Aorta (tissue), 5 donors: ENCODE measurements at places on chromosomes 1 and 21. TPM values are rescaled to one million over a fixed set of nuclear protein-coding genes. Genes with fewer than 3 reads are reported as not detected.
A peak's percentile ranks its signal among the peaks of the same experiment; 100 is the strongest.

- no peaks in the 10 kb centered on the region for H3K36me3 ChIP-seq
- DNase-seq, result no peak
- no peak overlapping the region for H3K27ac ChIP-seq
- no peaks in the 10 kb centered on the region for H3K27me3 ChIP-seq
- peaks cover 2% of the 10 kb centered on the region for H3K4me1 ChIP-seq
- no peak overlapping the region for H3K4me3 ChIP-seq
Observed at GRCh38 chr1:72007312-72007711, 275.0 kb downstream of the NEGR1 start.

GRCh38 chr1:210301615-210302000 lies 27.1 kb upstream of the HHAT start:
- H3K27me3 ChIP-seq, result no peaks in the 10 kb centered on the region
- H3K4me1 ChIP-seq, result no peaks in the 10 kb centered on the region
- DNase-seq, result no peak
- no peak overlapping the region for H3K4me3 ChIP-seq
- no peaks in the 10 kb centered on the region for H3K36me3 ChIP-seq

- DNase-seq, result no peak
- peak overlapping the region; percentile 99 for H3K27ac ChIP-seq
- no peaks in the 10 kb centered on the region for H3K27me3 ChIP-seq
- peaks cover 22% of the 10 kb centered on the region for H3K4me1 ChIP-seq
- H3K4me3 ChIP-seq, result no peak overlapping the region
Observed at GRCh38 chr1:234532503-234532922, 53.5 kb upstream of the TARBP1 start.

GRCh38 chr1:16156848-16157495 lies 1.1 kb upstream of the EPHA2 start:
- no peak overlapping the region for H3K27ac ChIP-seq
- H3K36me3 ChIP-seq, result no peaks in the 10 kb centered on the region
- H3K4me3 ChIP-seq, result no peak overlapping the region
- no peak for DNase-seq

GRCh38 chr1:12654004-12654567 lies 10.2 kb downstream of the AADACL4 start:
- no peaks in the 10 kb centered on the region for H3K36me3 ChIP-seq
- H3K4me1 ChIP-seq, result no peaks in the 10 kb centered on the region
- no peak overlapping the region for H3K4me3 ChIP-seq
- H3K27ac ChIP-seq, result no peak overlapping the region
- H3K27me3 ChIP-seq, result no peaks in the 10 kb centered on the region
- DNase-seq, result no peak

DNA sequence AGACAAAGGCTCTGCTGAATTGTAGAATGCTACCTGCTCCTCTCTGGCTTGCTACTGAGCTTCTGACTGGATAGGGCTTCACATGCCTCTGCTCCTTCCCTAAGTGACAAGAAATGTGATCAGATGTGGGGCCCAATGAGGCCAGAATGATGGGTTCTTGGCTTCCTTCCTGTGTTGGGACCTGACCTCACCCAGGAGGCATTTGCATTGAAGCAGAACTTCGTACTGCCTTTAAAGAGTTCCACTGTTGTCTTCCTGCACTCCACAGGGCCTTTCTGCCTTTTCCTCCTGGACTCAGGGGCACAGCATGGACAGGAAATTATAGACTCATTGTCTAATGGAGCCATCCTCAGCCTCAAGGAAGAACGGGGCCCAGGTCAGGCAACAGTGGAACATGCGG lies 14.3 kb downstream of the ZNF670 start:
- no peak for DNase-seq
- H3K27me3 ChIP-seq, result no peaks in the 10 kb centered on the region
- H3K4me3 ChIP-seq, result no peak overlapping the region
- H3K27ac ChIP-seq, result no peak overlapping the region

- H3K36me3 ChIP-seq, result no peaks in the 10 kb centered on the region
- no peaks in the 10 kb centered on the region for H3K4me1 ChIP-seq
- H3K27me3 ChIP-seq, result no peaks in the 10 kb centered on the region
- no peak overlapping the region for H3K27ac ChIP-seq
- peak overlapping the region; percentile 33 for H3K4me3 ChIP-seq
Observed at GRCh38 chr1:85198864-85199263, 2.0 kb downstream of the SYDE2 start.

DNA sequence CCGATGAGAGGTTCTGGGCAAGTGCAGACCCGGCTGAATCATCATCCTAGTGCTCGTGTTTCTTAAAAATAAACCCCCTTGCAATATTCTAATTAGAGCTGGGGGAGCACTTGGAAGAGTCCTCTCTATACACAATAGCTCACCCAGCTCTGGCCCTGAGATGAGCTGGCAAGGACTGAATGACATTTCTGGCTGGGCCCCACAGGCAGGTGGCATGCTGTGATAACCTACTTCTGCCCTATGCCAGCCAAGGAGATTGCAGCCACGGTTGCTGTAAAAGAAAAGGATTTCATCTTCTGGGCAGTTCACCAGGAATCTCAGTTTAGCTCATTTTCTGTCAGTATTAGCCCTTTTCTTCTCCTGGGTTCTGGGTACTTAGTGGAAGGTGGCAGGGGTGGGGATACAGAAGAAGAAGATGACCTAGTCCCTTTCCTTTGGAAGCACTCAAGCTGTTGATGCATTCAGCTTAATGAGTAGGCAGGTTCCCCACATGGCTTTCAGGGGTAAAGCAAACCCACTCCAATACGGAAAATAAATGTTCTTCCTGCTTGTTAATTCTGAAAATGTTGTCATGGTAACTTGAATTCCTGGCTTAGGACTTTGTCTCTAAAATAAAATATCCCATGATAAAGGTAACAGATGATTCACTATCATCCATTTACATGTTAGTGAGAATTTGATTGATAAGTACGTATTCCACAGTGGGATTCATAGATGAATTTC lies 32.2 kb downstream of the VASH2 start:
- H3K36me3 ChIP-seq, result no peaks in the 10 kb centered on the region
- no peak for DNase-seq
- H3K4me3 ChIP-seq, result no peak overlapping the region
- H3K4me1 ChIP-seq, result no peaks in the 10 kb centered on the region

GRCh38 chr1:113747376-113747775 lies 11.9 kb downstream of the PHTF1 start:
- H3K27ac ChIP-seq, result no peak overlapping the region
- no peaks in the 10 kb centered on the region for H3K36me3 ChIP-seq

GRCh38 chr1:157286646-157287420 lies 148.6 kb upstream of the ETV3 start:
- H3K27me3 ChIP-seq, result no peaks in the 10 kb centered on the region
- H3K4me1 ChIP-seq, result no peaks in the 10 kb centered on the region
- no peak overlapping the region for H3K27ac ChIP-seq
- H3K36me3 ChIP-seq, result no peaks in the 10 kb centered on the region

- no peaks in the 10 kb centered on the region for H3K27me3 ChIP-seq
- no peak overlapping the region for H3K4me3 ChIP-seq
- no peak for DNase-seq
Observed at GRCh38 chr1:110483308-110483685, 32.3 kb downstream of the PROK1 start.

DNA sequence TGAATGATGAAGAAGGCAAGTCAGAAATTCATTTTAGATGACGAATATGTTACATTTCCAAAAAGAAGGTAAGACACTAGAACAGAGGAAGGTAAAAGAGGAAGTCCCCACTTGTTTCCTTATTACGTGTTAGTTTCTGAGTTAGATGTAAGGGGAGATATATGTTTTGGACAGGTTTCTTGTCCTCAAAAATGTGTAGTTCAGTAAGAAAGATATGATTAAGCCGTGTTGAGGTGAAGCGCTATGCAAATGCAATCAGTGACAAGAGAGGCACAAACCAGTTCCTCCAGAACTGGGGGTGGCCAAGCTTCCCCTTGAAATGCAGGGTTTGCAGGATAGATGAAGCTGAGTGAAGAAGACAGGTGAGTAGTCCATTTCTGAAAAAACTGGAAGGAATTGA lies 293.3 kb upstream of the RUNX1 start:
- no peak overlapping the region for H3K27ac ChIP-seq
- H3K4me3 ChIP-seq, result no peak overlapping the region
- no peaks in the 10 kb centered on the region for H3K27me3 ChIP-seq

DNA sequence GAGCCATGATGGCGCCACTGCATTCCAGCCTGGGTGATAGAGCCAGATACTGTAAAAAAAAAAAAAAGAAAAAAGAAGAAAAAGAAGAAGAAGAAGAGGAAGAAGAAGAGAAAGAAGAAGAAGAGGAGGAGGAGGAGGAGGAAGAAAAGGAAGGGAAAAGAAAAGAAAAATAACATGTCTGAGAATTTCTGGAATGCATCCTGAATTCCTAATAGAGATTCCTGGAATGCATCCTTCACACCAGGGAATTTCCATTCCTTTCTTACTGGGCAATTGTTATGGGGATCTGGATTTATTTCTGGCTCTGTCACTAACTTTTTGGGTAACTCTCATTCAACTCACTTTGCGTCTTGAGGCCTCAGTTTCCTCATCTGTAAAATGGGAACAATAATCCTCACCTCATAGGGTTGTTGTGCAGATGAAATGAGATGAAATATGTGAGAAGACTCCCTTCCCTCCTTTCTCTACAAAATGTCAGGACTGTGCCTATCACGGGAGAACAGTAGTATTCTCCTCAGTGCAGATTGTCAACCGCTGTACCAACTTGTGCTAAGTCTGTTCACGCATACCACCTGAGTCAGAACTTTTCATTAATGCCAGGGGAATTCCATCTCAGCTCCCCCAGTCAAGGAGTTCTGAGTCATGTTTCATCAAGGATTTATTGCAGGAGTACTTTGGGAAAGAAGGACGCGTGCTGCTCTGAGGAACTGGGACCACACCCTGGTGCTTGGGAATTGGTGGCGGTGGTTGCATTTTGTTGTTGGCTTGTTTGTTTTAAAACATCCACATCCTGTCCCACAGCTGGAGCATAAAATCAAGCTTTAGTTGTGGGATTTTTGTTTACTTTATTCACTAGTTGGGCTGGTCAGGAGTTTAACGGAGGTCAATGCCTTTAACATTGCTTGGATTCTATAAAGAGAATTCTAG lies 42.4 kb upstream of the ROR1 start:
- H3K4me1 ChIP-seq, result no peaks in the 10 kb centered on the region
- no peaks in the 10 kb centered on the region for H3K27me3 ChIP-seq
- no peak for DNase-seq
- no peak overlapping the region for H3K27ac ChIP-seq

DNA sequence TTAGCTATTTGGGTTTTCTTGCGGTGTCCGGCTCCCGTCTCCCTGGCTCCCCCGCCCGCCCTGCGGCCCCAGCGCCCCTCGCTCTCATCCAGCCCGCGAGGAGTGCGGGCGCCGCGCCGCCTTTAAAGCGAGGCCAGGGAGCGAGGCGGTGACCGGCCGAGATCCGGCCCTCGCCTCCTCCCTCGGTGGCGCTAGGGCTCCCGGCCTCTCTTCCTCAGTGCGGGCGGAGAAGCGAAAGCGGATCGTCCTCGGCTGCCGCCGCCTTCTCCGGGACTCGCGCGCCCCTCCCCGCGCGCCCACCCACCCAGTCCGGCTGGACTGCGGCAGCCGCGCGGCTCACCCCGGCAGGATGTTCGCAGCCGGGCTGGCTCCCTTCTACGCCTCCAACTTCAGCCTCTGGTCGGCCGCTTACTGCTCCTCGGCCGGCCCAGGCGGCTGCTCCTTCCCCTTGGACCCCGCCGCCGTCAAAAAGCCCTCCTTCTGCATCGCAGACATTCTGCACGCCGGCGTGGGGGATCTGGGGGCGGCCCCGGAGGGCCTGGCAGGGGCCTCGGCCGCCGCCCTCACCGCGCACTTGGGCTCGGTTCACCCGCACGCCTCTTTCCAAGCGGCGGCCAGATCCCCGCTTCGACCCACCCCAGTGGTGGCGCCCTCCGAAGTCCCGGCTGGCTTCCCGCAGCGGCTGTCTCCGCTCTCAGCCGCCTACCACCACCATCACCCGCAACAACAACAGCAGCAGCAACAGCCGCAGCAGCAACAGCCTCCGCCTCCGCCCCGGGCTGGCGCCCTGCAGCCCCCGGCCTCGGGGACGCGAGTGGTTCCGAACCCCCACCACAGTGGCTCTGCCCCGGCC lies 492 bp downstream of the HLX start:
- H3K4me3 ChIP-seq, result peak overlapping the region; percentile 72
- H3K4me1 ChIP-seq, result no peaks in the 10 kb centered on the region
- no peaks in the 10 kb centered on the region for H3K27me3 ChIP-seq
- no peak overlapping the region for H3K27ac ChIP-seq

- no peaks in the 10 kb centered on the region for H3K27me3 ChIP-seq
- peak overlapping the region; percentile 48 for H3K27ac ChIP-seq
- peak; percentile 96 for DNase-seq
Observed at GRCh38 chr1:31701091-31701736, 2.6 kb downstream of the COL16A1 start.

GRCh38 chr1:162710345-162710744 lies 78.1 kb downstream of the DDR2 start:
- no peaks in the 10 kb centered on the region for H3K36me3 ChIP-seq
- H3K4me3 ChIP-seq, result no peak overlapping the region
- H3K27ac ChIP-seq, result peak overlapping the region; percentile 27
- no peaks in the 10 kb centered on the region for H3K27me3 ChIP-seq
- H3K4me1 ChIP-seq, result peaks cover 5% of the 10 kb centered on the region

DNA sequence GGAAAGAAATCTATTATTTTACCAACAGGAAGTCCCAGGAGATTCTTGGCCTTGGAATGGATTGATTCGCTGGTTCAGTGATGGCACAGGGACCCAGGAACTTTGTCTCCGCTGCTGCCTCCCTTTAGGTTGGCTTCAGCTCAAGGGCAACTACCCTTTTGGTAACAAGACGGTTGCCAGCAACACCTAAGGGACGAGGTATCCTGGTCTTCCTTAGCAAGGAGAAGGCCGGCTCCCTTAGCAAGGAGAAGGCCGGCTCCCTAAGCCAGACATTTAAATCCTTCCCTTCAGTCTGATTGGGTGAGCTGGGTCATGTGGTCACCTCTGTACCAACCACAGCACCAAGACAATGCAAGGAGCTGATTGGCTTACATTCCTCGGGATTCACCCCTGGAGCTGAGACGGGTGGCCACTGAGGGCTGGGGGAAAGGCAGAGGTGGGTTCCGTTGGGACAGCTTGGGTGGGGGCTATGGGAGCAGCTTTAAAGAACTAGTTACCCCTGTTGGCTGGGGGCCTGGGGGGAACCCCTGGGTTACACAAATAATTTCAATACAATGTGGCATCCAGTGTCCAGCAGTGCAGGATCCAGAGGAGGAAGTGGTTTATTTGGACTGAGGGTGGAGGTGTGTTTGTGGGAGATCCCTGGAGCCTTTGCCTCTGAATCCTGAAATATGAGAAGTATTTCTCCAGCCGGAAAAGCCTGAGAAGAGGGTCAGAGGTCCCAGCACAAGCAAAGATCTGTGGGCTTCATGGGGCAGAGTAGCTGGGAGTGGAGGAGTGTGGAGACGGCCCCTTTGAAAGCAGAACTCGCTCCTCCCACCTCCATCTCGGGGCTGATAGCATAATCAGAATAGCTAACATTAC lies 20.7 kb upstream of the CLIC4 start:
- H3K36me3 ChIP-seq, result no peaks in the 10 kb centered on the region
- no peaks in the 10 kb centered on the region for H3K27me3 ChIP-seq
- no peak overlapping the region for H3K27ac ChIP-seq
- no peak for DNase-seq
- H3K4me1 ChIP-seq, result no peaks in the 10 kb centered on the region

TMEM200B gene
- 18.9 TPM for total RNA-seq

DYRK1A gene
- 70.0 TPM for total RNA-seq

SYDE2 gene
- total RNA-seq, result 10.1 TPM

ORC1 gene
- 0.58 TPM for total RNA-seq

BEST4 gene
- 0.30 TPM for total RNA-seq

ALG14 gene
- total RNA-seq, result 3.2 TPM

LRRC71 gene
- total RNA-seq, result 0.42 TPM

C1orf53 gene
- total RNA-seq, result not detected
